ENCODE measurements at places on chromosomes 7 and 10.

- no peak for DNase-seq
Observed at GRCh38 chr7:8205537-8205936, 56.4 kb downstream of the ICA1 start.

DNA sequence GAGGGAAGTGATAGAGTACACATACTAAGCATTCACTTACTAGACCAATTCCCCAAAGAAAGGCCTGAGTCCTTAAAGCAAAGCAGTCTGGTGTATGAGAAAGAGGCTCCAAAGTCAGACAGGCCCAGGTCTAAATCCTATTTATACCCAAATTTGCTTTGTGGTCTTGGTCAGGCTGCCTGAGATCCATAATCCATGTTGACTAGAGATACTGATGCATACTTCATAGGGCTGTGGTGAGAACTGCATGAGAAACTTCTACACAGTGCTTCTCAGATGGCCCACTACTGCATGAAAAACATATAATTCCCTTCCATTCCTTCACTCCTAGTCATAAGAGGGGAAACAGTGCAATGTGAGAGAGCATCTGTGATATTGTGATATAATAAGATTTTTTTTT lies 81.6 kb upstream of the SP4 start:
- no peak for DNase-seq

DNA sequence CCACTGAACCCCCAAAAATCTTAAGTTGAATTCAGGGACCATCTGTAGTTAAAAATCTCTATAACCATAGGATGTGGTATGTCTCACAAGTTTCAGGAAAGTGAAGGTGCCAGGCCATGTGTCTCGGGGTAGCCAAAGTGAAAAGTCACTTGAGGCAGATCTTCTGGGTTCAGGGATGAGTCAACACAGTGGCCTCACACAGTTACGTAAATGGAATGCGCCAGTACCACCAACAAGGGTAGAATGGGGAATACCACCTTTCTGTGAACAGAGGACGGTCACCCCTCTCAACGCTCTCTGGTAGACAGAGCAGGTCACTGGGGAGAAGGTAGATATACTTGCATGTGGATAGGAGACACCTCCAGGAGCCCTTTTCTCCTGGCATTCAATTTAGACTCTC lies 71.4 kb downstream of the ELMO1 start:
- no peak for DNase-seq

DNA sequence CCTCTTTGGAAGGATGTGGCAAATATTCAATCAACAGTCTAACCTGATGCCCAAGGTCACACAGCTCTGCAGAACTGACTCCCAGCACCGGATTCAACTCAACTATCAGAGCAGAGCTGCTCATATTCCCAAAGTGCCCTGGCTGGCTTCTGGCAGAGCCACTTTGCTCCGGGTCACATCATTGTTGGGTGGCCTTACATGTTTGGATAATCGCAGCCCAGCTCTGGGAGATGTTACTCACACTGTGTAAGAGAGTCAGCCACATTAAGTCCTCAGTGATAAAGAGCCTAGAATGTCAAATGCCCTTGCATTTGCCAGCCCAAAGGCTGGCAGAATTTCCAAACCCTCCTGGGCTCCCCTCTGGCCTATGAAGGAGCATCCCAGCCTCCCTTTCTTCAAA lies 79.8 kb upstream of the PDE1C start:
- no peak for DNase-seq

GRCh38 chr10:6269953-6270867 lies 67.5 kb downstream of the PFKFB3 start:
- DNase-seq: no peak

GRCh38 chr10:23367896-23368595 lies 23.4 kb upstream of the C10orf67 start:
- peak; percentile 24 for DNase-seq

DNA sequence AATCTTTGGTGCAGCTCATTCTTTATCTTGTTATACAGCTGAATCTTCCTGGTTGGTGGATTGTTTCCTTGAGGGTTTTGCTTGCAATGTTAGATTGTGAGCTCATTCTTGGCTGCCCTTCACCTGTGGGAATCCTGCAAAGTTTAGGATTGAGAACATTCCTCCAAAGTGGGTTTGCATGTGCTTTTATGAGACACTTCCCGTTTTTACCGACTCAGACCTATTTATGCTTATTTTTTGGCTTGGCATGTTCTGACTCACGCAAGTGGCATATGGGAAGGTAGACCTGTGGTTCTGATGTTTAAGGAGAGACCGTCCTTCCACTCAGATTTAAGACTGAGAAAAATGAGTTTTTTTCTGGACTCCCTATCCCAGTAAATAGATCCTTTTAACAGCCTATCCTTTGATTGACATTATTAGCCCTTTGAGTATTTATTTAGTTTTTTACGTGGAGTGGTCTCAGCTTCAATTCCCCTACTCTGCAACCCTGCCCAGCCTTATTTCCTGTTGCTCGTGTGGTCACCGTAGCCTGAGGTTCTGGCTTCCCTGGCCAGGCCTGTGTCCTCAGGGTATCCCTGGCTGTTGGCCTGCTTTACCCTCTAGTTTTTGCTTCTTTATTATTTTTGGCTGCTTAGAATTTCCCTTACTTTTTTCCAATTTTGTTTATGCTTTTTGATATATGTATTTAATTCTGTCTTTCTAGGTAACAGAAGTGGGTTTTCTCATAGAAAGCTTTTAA lies 13.4 kb upstream of the PRF1 start:
- no peak for DNase-seq

- DNase-seq: no peak
Observed at GRCh38 chr7:105653441-105654005, 72.2 kb upstream of the EFCAB10 start.

DNA sequence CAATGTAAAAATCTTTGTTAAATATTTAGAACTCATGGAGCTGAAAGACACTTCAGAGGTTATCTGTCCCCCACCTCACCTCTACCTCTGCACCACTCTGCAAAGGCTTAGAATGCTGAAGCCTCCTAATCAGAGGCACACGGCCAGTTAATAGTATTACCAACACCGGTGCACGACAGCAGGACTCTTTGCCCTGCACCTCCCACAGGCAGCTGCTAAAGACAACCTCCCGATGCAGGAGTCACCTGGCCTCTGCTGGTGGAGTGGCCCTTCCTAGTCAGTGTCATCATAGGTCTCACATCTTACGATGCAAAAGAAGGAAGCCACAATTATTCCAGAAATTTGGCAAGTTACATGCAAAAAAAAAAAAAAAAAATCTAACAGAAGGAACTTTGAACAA lies 66.6 kb upstream of the MGMT start:
- DNase-seq: no peak

DNA sequence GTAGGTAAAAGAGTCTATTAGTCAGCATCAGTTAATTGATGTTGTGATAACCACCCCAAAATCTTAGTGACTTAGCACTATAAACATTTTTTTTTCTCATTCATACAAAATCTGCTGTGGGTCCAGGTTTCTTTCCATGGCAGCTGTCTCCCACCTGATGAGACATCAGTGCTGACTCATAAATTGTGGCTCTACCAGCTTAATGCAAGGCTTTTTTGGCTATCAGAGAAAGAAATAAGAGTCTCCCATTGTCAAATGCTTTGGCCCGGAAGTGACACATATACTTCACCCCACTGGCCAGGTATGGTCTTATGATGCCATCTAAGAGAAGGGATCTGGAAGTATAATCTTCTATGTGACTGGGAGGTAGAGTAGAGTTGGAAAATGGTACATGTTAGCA lies 14.5 kb downstream of the DNAJB9 start:
- no peak for DNase-seq

DNA sequence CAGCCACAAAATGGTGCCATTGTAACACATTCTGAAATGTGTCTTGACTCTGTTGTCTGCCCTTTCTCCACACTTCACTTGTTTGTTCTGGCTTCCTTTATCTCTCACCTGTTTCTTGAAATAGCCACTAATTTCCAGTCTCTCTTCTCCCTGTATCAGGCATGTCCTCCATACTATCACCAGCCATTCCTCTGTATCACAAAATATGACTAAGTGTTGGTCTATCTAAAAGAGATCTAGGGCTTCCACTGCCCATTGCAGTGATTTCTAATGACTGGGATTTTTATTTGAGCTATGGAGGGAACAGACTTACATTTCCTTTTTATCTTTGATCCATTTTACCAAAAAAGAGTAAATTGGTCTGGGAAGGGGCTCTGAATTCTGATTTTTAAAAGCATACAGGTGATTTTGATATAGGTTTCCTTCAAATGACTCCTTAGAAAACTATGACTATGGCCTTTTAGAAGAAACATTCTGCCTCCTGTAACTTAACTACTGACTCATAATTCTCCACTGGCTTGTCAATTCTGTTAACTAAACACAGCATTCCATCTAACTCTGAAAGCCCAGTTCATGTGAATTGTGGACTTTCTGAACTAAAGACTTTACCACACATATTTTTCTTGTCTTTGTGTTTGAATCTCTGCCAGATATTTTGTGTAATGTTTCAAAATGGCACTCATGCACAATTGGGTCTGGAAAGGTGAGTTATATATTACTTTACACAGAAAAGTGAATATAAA lies 1121.4 kb downstream of the XPNPEP1 start:
- no peak for DNase-seq

- peak; percentile 79 for DNase-seq
Observed at GRCh38 chr10:32190890-32191491, 134.8 kb upstream of the KIF5B start.

- DNase-seq: no peak
Observed at GRCh38 chr10:86630079-86630478, 24.3 kb upstream of the OPN4 start.

DNA sequence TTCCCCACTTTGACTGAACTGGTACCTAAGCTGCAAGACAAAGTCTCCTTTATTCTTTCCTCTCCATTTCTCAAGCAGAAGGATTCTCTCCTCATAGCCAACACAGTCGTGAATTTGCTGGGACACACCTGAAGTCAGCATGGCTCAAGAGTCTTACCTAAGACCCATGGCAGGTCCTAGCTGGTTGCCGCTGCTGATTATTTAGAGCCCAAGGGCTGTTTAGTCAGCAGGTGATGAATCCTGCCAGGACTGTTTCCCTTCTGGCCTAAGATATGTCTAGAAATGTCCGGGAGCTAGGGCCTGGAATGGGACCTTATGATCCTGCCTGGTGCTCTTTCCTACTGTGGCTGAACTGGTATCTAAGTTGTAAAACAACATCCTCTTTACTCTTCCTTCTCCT lies 82.8 kb downstream of the AHCYL2 start:
- DNase-seq: no peak

- no peak for DNase-seq
Observed at GRCh38 chr10:77582710-77583115, 54.9 kb downstream of the KCNMA1 start.

GRCh38 chr10:96513305-96513697 lies 425 bp downstream of the TLL2 start:
- peak; percentile 77 for DNase-seq

- DNase-seq: peak; percentile 83
Observed at GRCh38 chr10:93376372-93377293, 105.5 kb downstream of the MYOF start.

DNA sequence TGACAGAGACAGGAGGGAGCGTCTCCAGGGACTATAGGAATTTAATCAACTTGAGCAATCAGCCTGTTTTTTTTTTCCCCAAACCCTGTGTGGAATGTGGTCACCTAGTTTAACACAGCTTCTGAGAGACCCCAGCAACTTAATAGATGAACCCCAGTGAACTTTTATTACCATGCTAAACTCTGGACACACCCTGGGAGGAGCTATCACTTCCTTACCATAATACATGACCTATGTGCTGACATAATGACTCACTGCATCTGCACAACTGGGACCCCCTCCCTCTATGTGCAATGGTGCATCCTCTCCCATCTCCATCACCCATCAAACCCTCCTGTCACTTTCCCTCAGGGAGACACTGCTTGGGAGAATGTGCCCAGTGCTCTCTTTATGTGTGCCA lies 83.7 kb downstream of the EPC1 start:
- DNase-seq: no peak

- DNase-seq: no peak
Observed at GRCh38 chr7:128309976-128310375, 33.7 kb downstream of the RBM28 start.

DNA sequence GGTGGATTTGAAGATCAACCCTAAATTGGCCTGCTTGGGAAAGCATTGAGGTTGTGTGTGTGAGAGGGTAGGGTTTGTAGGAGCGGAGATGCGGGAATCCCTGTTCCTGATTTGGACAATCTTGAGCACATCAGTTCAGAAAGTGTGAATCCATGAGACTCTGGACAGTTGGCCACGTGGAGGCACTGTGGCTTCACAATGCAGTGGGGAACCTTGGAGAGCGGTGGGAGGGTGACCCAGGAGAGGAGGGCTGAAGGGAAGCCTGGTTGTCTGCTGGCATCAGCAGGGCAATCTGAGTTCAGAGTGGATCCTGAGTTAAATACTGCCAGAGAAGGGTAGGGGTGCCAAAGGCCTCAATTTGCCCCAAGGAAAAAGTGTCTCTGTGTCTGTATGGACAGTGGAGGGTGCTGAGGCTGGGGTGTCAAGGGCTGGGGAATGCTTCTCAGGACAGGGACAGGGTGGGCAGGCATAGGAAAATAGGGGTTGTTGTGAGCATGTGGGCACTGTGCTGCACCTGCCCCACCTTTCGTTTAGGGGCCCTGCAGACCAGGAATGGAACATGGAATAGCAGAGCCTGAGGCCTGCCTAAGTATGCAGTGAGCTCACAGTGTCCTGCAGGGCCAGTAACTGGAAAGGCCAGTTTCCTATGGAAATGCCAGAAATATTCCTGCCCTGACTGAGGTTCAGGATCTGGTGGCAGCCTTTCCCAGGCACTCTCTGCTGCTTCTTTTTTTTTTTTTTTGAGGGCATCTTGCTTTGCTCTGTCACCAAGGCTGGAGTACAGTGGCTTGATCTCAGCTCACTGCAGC lies 162.9 kb upstream of the PRSS58 start:
- no peak for DNase-seq

GRCh38 chr10:12042797-12043651 lies at the start of gene UPF2:
TSS of gene UPF2 (minus strand) at chr10:12042809. CDS start at chr10:12035423, 7,386 bp downstream.
- DNase-seq: peak; percentile 98

DNA sequence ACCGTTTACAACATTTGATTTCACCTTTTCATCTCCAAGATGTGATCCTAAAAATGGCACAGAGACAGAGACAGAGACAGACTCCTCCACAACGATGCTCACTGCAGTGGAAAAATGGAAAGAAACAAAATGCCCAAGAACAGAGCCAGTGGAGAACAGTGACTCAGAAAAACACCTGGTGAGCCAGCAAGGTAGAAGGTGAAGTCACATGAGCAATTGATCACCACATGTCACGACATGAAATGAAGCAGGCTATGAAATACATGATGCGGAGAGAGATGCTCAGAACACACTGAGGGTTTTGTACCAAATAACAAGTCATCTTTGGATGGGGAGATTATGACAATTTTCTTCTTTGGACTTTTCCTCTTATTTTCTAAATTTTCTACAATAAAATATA lies 3.5 kb downstream of the MSMB start:
- no peak for DNase-seq

DNA sequence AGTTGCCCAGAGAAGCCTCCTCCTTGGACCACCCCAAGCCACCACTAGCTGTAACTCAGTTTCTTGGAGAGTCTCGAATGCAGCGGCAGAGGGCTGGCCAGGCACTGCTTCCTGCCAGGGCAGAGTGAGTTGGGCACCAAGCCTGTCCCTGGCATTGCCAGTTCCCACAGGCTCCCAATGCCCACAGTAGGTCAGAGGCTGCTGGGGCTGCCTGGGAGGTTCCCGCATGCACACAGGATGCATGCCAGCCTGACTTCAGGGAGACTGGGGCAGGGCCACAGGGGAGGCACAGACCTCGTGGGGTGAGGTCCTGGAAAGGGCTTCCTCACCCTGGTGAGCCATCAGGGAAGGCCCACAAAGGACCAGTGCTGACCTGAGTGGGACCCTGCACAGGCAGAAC lies 152.8 kb downstream of the ZNF248 start:
- no peak for DNase-seq

- DNase-seq: no peak
Observed at GRCh38 chr10:2279711-2280110, 542.4 kb upstream of the ADARB2 start.

- DNase-seq: peak; percentile 97
Observed at GRCh38 chr10:96720422-96721206, at the start of gene PIK3AP1. TSS of gene PIK3AP1 (minus strand) at chr10:96720514. CDS start at chr10:96720394, 120 bp downstream.

All from NAMALWA (cell line).